Globus pallidus (tissue), 1 donor: ENCODE measurements at places on chromosomes 3 and 15.

DNA sequence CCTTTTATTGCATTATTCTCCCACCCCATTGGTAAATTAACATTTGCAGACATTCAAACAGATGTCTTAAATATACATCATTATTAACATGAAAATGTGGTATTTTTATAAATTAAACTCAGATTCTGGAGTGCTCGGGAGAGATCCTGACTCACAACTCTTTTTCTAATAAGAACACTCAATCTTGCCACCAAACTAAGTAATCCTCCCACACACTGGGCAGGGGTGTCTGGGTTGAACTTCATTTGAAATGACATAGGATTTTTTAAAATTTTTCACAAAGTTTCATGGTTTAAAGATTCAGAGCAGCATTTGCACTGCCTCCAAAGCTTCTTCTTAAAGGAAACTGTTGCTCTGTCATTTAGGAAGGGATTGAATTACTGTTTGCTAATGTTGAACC, 754.3 kb downstream of the MECOM start:
- DNase-seq, result no peak

DNA sequence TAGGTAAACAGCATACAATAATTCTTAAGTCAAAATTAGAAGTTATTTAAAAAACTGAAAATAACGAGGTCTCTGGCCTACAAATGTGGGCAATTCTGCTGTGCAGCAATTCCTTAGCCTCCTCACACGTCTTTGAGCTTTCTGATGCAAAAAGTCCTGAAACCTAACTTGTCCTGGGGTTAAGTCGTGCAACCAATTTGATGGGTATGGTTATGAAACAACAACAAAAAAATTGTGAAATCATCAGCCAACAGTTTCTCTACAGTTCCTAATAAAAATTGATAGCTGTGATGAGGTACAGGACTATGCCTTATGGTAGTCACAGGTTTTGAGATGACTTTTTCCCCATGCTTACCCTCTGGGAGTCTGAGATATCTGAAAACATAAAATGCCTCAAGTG, 6.5 kb upstream of the GLB1 start:
- no peak for DNase-seq

DNA sequence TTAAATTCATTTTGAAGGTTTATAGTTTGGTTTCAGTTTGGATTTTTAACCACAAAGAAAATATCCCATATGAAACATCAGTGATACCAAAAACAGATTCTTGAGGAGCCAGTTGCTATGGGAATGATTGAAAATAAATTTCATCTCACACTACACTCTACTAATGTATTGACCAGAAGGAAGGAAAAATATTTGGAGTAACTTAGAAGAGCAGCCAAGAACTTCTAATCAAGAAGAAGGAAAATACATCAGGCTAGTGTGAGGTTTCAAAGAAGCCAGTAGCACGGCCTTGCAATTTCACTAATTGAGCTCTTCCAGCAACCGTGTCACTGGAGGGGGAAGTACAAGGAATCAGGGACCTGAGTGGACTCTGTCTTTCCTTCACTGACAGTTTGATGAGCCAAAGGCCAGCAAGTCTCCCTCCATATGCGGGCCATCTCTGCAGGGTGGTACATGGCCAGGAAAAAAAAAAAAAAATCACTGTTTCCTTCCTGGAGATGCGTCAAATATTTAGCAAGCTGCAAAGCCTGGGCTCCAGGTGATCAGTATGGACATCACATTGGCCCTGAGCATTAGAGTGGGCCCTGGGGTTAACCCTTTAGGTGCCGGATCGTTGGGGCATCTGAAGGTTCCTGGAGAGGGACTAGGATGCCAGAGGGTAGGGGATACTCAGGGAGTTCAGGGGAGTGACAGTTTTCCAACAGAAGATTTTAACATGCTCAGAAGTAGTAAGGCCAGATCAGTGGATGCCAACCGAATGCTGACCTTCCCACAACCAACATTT, 37.1 kb downstream of the SLC12A8 start:
- no peak for DNase-seq

DNA sequence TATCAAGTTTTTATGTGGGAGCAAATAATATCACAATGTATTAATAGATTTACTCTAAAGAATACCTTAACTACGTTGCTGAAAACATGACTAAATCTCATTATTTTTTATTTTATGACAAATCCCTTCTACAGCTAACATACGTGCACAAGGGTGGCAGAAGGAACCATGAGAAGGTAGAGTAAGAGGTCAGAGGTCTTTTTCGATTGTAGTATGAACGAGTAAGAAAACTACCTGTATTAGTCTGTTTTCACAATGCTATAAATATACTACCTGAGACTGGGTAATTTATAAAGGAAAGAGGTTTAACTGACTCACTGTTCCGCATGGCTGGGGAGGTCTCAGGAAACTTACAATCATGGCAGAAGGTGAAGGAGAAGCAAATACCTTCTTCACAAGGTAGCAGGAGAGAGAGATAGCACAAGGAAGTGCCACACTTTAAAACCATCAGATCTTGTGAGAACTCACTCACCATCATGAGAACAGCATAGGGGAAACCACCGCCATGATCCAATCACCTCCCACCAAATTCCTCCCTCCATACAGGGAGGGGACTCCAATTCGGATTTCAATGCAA, 95.3 kb downstream of the SUCLG2 start:
- no peak for DNase-seq

GRCh38 chr15:61301701-61302100, 72.6 kb upstream of the RORA start:
- DNase-seq, result no peak

DNA sequence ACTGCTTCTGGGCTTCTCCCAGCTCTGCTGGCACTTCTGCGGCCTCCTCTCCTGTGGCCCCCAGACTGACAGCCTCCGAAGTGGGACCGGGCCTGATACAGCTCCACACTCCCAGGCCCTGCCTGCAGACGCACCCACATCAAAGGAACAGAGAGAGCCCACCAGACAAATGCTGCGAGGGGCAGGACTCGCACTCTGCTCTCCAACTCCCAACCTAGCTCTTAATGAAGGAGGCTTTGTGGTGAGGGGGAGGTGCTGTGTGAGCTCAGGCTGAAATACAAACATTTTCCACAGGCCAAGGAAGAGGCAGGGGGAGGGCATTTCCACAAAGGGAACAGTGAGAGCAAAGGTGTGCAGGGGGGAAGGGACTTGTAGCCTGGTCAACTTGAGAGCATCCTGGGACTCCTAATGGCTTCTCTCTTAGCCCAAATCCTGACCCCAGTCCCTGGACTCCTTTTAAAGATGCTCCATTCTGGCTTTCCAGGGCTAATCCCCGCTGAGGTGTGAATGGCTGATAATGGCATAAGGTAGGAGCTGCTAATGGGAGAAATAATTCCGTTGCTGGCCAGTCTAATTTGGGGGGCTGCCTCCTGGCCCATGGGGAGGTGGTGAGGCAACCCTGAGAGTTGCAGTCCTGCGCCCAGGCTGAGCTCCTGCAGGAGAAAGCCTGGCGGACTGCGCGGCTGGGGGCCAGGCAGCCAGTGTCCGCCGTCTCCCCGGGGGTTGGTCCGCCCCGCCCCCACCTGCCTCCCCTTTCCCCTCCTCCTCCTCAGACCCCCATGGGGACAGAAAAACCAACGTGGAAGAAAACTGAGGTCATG, 9.6 kb downstream of the LINGO1 start:
- DNase-seq, result no peak

- no peak for DNase-seq
Measured at GRCh38 chr3:129304962-129305222, 26.2 kb downstream of the HMCES start.

DNA sequence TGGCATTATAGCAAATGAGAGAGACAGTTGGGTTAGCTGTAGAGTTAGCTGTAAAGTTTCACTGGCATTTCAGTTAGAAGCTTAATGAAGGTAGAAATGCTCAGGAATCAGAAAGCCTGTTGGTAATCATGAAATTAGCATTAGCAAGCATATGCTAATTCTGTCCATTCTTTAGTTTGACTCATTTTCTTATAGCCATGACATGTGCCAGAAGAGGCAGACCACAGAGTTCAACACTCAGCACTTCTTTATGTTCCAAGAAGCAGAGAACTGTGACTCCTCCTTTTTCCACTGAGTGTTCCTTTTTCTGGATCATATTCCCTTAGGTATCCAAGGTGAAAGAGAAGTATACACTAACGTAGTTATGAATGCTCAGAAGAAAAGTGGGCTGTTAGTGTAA, 276.2 kb upstream of the SGO1 start:
- DNase-seq, result no peak

- DNase-seq, result peak; percentile 93
Measured at GRCh38 chr15:68820295-68821189, at the start of gene ANP32A. Gene ANP32A, minus strand, starts transcription at chr15:68820895. Its CDS starts 144 bp downstream, at chr15:68820751.

DNA sequence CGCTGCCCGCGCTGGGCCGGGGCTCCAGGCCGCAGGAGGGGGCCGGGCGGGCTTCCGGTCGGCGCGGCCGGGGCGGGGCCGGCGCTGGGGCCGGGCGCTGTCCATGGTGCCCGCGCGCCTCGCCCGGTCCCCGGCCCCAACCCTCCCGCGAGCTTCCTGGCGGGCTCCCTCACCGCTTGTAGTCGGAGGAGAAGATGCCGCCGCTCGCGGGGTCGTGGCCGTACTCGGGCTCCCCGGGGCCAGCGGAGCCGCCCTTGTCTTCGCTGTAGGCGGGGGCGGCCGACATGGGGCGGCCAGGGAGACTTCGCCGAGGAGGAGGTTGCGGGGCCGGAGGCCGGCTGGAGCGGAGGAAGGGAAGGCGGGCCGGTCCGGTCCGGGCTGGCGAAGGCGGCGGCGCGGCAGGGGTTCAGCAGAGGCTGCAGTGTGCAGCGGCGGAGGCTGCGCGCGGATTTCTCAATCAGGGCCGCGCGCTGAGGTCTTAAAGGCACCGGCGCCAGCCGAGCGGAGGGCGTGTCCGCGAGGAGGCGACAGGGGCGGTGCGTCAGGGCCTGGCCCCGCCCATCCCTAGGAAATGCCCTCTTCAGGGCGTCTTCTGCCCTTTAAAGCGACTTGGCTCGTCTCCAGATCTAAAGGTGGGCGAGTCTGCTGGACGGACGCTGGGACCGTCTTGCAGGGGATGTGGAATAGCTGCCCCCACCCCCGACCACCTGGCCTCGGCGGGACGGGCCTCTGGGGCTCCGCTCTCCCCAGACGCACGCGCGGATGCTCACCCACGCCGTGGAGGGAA, at the start of gene AP3B2:
Gene AP3B2 (minus strand): TSS at position 455 of the 787 bp plus-strand sequence. CDS start 169 bp downstream, at position 286.
- DNase-seq, result peak; percentile 35

GRCh38 chr15:61892140-61892539, 168.1 kb downstream of the VPS13C start:
- no peak for DNase-seq

DNA sequence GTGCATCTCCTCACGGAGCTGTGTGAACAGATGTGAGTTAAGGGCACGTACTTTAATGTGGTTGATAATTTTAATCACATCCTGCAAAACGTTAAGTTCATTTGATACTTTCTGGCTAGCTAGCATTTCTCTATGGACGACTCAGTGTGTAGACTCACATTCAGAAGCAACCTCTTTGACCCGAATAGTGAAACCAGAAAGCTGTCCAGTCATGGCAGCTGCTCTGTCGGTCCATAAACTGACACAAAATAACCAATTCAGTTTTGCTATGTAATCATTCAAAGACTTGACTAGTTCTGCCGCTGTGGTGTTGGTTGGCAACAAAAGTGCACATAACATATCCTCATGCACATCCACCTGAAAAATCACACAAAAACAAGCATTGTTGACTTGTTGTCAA, 3.7 kb upstream of the GFM1 start:
- DNase-seq, result no peak

DNA sequence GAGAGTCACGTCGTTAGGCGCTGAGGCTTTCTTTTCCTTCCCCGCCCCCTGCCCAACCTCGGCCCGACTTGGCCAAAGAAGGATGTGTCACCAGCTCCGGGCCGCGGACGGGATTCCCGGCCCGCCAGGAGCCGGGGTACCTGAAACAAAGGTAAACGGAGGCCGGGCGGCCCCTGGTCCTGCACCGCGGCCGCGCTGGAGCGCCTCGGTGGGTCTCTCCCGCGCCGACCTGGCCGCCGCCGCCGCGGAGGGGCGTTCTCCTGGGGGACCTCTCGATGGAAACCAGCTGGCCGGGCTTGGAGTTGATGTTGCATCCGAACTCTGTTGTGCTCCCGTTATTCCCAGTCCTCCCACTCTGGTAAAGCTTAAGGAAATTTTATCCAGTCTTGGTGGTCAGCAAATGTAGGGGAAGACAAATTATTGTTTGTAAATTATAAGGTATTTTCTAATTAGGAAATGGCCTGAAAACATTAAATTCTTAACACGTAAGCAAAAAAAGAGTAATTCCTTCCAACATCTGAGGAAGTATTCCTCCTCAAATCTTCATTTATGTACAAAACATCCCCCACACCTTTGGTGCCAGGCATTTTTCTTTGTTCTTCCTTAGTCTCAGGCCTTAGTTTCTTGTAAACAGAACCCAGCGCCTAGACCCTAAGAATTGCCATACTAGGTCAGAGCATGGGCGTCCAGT, 888 bp downstream of the PPP2R3A start:
- DNase-seq, result no peak

DNA sequence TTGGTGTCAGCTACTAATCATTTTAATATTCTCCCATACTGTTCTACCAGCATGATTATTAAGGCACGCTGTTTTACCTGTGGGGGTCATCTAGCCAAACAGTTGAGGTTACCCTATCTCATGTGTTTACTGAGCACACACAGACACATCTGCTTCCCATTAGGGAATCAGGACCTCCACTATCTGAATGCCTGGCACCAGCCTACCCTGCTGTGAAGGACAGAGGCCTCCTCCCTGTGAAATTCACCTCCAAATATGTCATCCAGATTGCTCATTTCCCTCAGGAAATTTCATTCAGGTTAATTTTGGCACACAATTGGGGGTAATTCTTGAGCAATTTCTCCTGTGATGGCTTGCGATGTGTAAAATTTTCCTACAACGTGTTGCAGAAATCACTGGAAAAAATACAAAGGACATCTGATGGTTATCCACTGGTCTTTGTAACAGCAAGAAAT, 155.6 kb upstream of the NR2E3 start:
- DNase-seq, result no peak

DNA sequence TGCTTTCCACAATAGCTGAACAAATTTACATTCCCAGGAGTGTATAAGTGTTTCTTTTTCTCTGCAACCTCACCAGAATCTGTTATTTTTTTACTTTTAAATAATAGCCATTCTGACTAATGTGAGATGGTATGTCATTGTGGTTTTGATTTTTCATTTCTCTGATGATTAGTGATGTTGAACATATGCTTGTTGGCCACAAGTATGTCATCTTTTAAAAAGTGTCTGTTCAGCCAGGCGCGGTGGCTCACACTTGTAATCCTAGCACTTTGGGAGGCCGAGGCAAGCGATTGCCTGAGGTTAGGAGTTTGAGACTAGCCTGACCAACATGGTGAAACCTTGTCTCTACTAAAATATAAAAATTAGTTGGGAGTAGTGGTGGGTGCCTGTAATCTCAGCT, 619.3 kb downstream of the SI start:
- no peak for DNase-seq

DNA sequence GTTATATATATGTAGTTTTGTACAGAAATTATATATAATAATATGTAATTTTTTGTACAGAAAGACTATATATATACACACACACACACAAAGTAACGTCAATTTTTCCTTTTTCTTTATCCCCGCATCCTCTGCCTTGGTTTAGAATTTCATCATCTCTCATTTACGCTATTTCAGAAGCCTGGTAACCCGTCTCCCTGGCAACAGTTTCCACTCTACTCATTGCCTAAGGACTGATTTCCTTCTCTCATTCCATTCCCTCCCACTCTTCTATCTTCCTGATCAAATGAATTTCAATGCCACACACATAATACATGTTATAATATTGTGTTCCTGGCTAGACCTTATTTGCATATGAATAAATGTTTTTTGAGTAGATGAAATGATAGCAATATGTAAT, 47.8 kb upstream of the NDN start:
- DNase-seq, result no peak

- no peak for DNase-seq
Measured at GRCh38 chr15:89043031-89044002, 44.9 kb upstream of the ABHD2 start.

- no peak for DNase-seq
Measured at GRCh38 chr3:101722394-101723173, 1.8 kb upstream of the CEP97 start.
